ENCODE measurements at places on chromosomes 7 and 10.

GRCh38 chr10:98309366-98310355, 41.7 kb upstream of the LOXL4 start:
- DNase-seq = peak; percentile 38

DNA sequence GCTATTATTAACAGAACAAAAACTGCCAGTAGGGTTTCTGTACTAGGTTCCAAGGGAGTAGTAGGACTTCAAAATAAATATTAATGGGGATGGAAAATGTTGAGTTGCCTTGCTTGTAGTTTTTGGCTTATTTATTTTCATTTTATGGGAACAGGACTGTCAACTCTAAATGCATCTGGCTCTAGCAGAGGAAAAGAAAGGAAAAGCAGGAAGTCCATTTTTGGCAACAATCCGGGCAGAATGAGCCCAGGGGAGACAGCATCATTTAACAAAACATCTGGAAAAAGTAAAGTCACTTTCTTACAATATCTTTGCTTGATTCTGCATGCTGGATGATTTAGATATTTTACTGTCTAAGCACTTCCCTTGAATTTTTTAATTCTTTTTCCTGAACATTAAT, 69.4 kb downstream of the NOC3L start:
- DNase-seq = no peak

DNA sequence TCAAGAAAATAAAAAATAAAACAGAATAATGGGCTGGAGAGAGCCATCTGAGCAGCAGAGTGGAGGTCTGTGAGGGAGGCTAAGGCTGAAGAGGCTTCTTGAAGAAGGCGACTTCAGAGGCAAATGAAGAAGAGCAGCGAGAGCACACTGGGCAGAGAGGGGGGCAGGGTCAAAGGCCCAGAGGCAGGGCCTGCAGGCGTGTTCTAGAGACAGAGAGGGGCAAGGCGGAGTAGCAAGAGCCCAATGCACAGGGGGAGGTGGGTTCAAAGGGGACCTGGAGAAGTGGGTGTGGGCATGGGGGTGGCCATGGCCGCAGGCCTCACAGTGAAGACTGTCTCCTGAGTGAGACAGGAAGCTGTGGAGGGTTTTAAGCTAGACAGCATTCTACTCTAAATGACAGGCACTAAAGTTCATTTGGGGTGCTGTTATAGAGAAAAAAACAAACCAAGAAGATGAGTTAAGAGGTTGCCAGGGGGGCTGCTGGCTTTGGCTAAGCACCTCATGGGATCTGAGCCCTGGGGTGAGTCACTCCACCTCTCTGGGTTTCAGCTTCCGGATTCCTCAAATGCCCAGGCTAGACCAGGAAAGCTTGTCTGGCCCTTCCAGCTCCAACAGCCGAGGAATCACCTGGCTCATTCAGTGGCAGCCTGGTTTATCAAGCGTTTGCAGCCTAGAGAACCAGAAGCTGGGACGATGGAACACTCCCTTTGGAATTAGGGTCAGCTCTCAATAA, 81.7 kb downstream of the DLG5 start:
- DNase-seq = no peak

GRCh38 chr7:151349507-151349853, 7.9 kb downstream of the NUB1 start:
- no peak for DNase-seq

- DNase-seq = peak; percentile 44
Observed at GRCh38 chr10:48551861-48552591, 52.8 kb downstream of the ARHGAP22 start.

GRCh38 chr7:102152672-102153598, 133.7 kb upstream of the SH2B2 start:
- no peak for DNase-seq

DNA sequence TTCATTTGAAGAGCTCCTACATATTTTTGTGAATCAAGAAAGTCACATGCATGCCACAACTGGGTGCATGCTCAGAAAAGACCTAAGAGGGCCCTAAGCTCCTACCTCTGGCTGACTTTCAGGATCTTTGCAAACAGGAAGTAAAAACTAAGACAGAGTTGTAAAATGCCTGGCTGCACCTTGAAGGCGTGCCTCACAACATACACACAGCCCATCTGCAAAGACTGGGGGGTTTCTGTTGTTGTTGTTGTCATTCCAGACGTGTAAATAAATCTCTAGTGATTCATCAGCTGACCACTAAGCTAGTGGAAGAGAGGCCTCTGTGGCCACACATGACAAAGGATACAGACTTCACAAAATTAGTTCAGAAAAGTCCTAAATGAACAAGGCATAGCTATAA, 31.8 kb downstream of the SMURF1 start:
- no peak for DNase-seq

- no peak for DNase-seq
Observed at GRCh38 chr10:71247804-71248203, 35.4 kb downstream of the UNC5B start.

- DNase-seq = no peak
Observed at GRCh38 chr7:88357294-88357693, 50.6 kb upstream of the STEAP4 start.

- DNase-seq = no peak
Observed at GRCh38 chr10:48902096-48902495, 37.5 kb downstream of the LRRC18 start.

- no peak for DNase-seq
Observed at GRCh38 chr10:96971324-96971723, 139.2 kb downstream of the LCOR start.

- no peak for DNase-seq
Observed at GRCh38 chr7:21357151-21358097, 70.5 kb upstream of the SP4 start.

GRCh38 chr10:130875897-130876472, 435.5 kb downstream of the TCERG1L start:
- no peak for DNase-seq

DNA sequence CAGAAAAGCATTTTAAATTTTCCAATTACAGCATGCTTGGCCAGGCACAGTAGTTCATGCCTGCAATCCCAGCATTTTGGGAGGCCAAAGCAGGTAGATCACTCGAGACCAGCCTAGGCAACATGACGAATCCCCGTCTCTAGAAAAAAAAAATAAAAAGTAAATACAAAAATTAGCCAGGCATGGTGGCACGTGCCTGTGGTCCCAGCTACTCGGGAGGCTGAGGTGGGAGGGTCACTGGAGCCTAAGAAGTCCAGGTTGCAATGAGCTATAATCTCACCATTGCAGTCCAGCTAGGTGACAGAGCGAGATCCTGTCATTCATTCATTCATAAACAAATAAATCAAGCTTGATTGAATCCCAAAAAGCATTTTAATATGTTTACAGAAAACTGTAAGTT, 234.9 kb downstream of the PARD3 start:
- DNase-seq = no peak

GRCh38 chr10:11529276-11529903, 82.1 kb downstream of the USP6NL start:
- DNase-seq = no peak

- DNase-seq = no peak
Observed at GRCh38 chr10:1454428-1454827, 282.9 kb downstream of the ADARB2 start.

- DNase-seq = peak; percentile 89
Observed at GRCh38 chr10:102645741-102646609, 1.7 kb downstream of the TRIM8 start.

GRCh38 chr7:48781752-48782151, 142.6 kb upstream of the CDC14C start:
- DNase-seq = no peak

- DNase-seq = no peak
Observed at GRCh38 chr7:69961436-69961835, 363.2 kb downstream of the AUTS2 start.

GRCh38 chr7:126426652-126427051, 826.1 kb downstream of the GRM8 start:
- DNase-seq = no peak

DNA sequence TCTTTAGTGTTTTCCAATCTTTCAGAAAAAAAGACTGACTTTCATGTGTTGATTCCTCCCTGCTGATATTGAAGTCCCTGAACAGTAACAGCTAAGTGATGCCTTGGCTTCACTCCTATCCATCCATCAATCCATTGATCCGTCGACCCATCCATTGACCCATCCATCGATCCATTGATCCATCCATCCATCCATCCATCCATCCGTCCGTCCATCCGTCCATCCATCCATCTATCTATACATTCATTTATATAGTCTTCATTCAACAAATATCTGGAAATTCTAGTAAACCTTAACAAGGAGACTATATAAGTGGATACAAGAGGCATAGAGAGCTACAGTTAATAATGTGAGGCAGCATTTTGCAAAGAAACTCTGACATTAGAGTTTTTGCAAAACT, 21.6 kb upstream of the LAMB1 start:
- DNase-seq = no peak

DNA sequence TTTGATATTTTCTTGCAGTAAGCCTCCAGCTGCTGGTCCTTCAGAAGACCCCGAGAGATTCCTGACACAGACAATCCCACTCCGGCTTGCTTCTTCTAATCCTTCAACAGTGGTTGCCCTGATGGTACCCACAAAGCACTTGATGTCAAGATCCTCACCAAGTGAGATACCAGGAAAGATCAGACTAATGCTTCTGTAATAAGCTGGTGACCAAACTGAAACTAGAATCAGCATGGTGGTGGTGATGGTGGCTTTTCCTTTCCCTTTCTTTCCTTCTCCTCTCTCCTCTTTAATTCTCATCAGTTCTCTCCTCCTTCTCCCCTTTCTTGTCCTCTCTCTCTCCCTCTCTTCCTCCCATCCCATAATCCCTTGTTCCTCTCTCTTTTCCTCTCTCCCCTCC, 25.8 kb upstream of the CASD1 start:
- DNase-seq = no peak

GRCh38 chr10:70331486-70332268, 47.9 kb upstream of the NPFFR1 start:
- DNase-seq = peak; percentile 42

DNA sequence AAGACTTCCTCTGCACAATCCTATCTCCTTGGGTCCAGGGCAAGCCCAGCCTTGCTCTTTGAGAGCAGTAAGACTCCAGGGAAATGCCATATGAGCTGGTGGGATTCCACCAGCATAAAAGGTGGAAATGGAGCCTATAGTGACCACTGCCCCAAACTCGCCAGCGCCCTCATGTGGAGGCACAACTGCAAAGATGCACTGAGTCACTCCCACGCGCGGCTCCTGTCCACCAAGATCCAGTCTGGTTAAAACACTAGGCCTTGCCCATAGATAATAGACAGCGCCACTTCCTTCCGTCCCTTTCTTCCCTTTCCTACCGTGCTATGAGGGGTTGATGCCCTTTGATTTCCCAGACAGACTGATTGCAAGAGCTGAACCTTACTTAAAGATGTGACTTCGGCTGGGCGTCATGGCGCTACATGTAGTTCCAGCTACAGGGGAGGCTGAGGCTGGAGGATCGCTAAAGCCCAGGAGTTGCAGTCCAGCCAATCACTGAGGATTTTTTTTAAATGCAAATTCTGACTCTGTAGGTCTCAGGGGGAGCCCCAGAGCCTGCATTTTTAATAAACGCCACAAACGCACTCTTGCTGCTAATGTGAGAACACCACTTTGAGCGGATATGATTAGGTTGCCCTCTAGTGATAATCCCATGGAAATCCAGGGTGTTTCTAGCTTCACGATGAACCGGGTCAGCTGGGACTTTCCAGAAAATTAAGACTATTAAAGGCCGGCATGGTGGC, 136.5 kb downstream of the EPC1 start:
- no peak for DNase-seq

GRCh38 chr10:123521556-123521955, 144.6 kb upstream of the GPR26 start:
- no peak for DNase-seq

DNA sequence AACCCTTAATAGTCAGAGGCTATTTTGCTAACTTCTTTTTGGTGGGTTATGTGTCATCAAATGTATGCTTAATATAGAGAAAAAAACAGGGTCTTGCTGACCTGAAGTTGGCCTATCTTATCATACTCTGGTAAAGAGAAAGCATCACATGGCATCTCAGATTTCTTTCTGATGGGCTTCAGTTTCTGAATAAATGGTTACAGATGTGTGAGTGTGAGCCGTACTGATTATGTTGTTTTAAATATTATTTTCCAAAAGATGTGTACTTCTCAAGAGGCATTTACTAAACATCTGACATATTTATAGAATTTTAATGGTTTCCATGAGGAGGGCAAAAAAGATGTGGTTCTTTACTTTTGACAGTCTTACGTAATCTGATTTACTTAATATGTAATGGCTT, 28.4 kb downstream of the BBS9 start:
- no peak for DNase-seq

- no peak for DNase-seq
Observed at GRCh38 chr10:110651044-110651958, 7.2 kb downstream of the RBM20 start.

- DNase-seq = no peak
Observed at GRCh38 chr7:106613848-106614560, 47.0 kb downstream of the CCDC71L start.

DNA sequence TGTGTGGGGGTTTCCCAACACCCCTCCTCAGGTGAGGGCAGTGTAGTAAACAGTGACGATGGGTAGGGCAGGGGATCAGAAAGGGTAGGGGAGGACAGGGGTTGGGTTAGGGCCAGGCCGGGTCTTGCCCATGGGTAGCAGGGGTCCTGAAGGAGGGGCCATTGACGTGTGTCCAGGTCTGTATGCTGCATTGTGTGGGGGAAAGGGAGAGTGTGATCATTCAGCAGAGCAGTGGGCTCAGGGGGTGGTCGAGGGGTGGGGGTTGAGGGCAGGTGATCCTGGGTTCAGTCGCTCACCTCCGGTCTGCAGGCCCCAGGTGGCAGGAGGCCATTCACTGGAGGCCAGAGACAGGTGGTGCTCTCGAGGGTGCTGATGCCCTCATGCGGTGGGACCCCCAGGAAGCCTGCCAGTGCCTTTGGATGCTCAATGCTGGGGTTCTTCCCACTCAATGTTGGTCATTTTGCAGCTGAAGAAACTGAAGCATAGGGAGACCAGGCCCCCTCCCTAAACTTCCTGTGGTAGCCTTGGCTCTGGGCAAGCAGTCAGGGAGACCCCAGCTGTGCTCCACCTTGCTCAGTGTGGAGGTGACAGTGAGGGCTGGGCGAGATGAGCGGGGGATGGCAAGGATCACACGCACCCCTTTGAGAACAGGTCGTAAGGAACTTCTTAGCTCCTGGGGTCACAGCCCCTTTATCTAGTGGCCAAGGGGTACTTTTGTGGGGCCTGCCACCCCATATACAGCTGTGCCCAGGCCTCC, 48.8 kb upstream of the CAMK2B start:
- DNase-seq = no peak

GRCh38 chr10:103653581-103654037, 160.1 kb downstream of the NEURL1 start:
- no peak for DNase-seq

DNA sequence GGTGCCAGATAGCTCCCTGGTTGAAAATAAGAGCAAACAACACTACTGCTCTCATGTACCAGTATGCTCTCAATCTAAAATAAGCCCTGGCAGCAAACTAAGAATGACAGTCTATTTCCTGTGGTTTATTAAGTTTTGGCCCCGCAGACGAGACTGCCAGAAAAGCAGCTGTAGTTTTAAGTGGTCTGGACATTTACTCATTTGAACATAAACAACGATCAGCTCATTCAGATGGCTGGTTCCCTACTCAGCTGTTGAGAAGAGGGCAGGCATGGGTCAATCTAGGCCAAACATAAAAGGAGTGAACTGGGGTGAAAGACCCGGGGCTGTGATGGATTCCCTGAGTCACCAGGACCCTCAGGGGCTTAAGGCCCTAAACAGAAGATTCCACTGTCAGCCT, 4.5 kb downstream of the TRIL start:
- DNase-seq = no peak
